Suppressor macrophage treated with lipopolysaccharide for 1 hour (primary cell): ENCODE measurements at places on chromosomes 2 and 18.
A peak's percentile ranks its signal among the peaks of the same experiment; 100 is the strongest.

- DNase-seq = no peak
These were observed 2068.9 kb upstream of the PIK3C3 start for GRCh38 chr18:39886136-39886535.

DNA sequence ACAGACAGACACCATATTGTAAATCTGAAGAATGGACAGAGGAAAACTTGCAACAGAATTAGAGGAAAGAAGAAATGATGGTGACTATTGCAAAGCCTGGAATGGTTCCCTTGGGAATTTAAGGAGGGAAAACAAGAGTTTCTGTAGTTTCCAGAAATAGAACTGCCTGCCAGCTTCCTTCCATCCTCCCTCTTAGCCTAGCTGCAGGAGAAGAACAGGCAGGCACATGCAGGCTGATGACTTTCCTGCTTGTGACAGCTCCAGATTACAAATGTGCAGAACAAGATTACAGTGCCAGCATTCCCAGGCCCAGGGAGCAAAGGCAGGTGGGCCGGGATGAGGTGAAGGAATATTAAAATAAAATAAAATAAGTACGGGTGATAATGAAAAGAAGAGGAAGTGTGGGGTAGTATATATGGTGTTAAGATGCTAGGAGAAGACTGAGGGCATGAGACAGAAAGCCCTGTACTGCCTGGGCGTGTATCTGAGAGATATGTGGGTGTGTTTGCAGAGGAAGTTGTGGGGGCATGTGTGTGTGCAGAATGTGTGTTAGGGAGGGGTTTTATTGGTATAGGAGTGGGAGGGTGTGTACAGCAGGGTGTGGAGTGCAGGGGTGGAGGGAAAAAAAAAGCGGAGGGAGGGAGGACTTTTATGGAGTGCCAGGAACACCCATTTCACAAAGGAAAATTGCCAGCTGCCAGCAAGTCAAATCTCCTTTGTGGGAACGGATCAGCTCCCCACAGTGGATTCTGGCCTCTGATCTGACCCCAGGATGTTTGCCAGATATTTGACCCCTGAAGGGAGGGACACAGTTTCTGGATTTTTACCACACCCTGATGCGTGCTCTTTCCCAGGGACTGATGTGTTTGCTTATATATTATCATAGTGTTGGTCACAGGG lies 43.9 kb upstream of the NEMP2 start:
- DNase-seq = peak; percentile 34

GRCh38 chr18:74213429-74213828 lies 65.1 kb downstream of the TIMM21 start:
- DNase-seq = peak; percentile 50

- DNase-seq = no peak
These were observed 13.4 kb upstream of the GLS start for GRCh38 chr2:190867212-190867611.

DNA sequence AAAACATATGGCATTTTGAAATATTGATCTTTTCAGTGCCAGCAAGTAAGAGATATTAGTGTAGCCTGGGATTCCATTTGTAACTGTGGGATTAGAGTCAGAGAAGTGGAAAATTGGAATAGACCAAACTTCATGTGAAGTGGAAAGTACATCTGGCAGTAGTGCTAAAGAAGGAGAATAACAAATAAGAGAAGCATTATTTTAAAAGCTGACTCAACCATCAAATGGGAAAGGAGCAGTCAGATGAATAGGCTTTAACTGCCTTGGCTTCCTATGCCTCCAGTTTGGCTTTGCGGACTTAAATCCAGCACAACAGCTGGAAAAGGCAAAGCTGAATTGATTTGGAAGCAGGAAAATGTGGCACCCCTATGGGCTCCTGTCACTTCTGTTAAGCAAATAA lies 623.1 kb downstream of the TSN start:
- no peak for DNase-seq

GRCh38 chr2:207926989-207927300 lies 98.4 kb downstream of the PLEKHM3 start:
- DNase-seq = no peak

DNA sequence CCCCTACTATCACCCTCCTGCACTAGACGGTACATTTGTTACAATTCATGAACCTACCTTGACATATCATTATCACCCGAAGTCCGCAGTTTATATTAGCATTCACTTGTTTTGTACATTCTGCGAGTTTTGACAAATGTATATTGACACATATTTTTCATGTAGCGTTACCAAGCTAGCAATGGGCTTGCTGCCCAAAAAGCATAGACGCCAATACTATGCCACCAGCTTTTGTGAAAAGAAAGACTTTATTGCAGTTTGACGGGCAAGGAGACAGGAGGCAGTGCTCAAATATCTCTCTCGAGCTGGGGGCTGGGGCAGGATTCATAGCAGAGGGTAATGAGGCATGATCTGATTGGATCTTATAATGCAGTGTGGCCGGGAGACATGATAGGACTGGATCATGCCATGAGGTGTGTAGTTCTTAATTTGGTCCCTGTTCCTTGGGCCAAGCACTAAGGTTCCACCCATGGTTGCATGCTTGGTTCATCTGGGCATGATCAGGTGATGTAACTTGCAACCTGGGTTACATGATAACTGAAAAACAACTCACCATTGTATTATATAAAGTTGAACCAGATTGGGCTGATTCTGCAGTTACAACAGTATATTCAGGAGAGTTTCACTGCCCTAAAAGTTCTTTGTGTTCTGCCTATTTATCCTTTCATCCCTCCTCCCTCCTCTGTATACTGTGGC lies 162.3 kb downstream of the RTN4 start:
- no peak for DNase-seq

DNA sequence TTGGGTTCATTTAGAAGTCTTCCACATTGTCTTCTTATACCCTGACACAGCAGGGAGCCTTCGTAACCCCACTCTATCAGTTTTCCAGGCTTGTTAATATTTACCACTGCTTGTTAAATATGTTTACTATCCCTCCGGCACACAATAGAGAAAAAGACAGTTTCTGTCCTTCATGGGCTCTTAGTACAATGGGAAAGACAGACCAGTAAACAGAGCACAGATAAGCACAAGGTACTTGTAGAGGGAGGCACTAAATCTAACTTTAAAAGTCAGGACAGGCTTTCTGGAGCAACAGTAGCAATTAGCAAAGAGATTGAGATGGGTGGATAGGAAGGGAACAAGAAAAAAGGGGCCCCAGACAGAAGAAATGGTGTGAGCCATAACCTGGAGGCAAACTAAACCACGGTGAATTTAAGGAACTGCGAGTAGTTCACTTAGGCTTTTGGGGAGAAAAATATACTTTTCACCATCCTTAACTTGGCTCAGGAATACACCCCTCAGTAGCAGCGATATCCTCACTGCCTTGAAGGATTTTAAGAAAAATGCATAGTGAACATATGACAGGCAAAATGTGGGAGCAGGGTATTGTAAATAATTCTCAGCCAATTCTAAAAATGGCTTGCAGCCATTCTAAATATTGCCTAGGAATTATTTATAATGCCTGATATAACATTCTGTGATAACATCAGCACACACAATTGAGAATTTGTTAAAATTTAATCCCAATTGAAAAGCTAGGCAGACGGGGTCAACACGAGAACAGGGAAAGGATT lies 383.7 kb downstream of the CDH2 start:
- no peak for DNase-seq
